ENCODE measurements at places on chromosomes 11 and 22. TPM values are rescaled to one million over a fixed set of nuclear protein-coding genes. Genes with fewer than 3 reads are reported as not detected.

Gene HPX
- total RNA-seq: 2.4 TPM

Gene NTM
- 45.8 TPM for total RNA-seq

Gene C22orf42
- total RNA-seq: not detected

Gene NCF4
- total RNA-seq: 3.5 TPM

Gene PLEKHA7
- 122 TPM for total RNA-seq

Gene TRIM6
- total RNA-seq: 26.7 TPM

Gene ALDH3B2
- total RNA-seq: 6.7 TPM

Gene OR2D2
- total RNA-seq: 0.79 TPM

Gene MAP4K2
- total RNA-seq: 26.6 TPM

Gene MMP13
- total RNA-seq: not detected

Gene CRYAB
- total RNA-seq: 19.2 TPM

Gene GP1BB
- total RNA-seq: 0.79 TPM

Gene YPEL4
- total RNA-seq: 0.39 TPM

Gene SAA4
- not detected for total RNA-seq

Gene C22orf31
- total RNA-seq: not detected

Gene GRK3
- total RNA-seq: 2.4 TPM

Gene NADSYN1
- 91.9 TPM for total RNA-seq

Gene ADM2
- 0.79 TPM for total RNA-seq

Gene OR5P2
- 0.79 TPM for total RNA-seq

Gene RIBC2
- total RNA-seq: 0.65 TPM

Gene HIC2
- total RNA-seq: 19.8 TPM

Gene SLC5A1
- total RNA-seq: not detected

Gene P4HA3
- total RNA-seq: 1.1 TPM

Gene HNRNPUL2
- 9.3 TPM for total RNA-seq

Gene SHANK3
- 1.2 TPM for total RNA-seq

All from placental epithelial cell (primary cell).